Fibroblast of villous mesenchyme (primary cell): ENCODE measurements at places on chromosomes 3 and 15. TPM values are rescaled to one million over a fixed set of nuclear protein-coding genes. Genes with fewer than 3 reads are reported as not detected.

DNA sequence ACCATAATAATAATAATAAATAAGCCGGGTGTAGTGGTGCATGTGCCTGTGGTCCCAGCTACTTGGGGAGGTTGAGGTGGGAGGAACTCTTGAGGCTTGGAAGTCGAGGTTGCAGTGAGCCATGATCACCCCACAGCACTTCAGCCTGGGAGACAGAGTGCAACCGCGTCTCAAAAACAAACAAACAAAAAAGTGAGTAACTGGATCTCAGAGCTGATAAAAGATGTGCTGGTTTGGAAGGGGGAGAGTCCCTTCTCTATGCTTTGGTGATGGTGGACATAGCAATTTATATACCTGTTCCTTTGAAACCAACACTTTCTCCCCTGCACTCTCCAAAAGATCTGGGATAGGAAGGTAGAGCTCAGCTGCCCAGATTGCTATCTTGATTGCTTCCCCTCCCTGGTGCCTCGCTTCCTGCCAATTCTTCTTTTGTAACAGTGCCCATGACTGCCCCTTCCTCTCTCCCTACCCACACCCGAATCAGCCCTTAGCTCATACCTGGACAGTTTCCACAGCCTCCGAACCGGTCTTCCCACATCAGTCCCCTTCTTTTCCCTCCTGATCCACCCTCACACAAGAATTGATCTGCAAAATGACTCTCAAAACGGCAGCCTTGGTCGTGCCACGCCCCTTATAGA lies 55.1 kb upstream of the UBE2E1 start:
- no peak for DNase-seq

DNA sequence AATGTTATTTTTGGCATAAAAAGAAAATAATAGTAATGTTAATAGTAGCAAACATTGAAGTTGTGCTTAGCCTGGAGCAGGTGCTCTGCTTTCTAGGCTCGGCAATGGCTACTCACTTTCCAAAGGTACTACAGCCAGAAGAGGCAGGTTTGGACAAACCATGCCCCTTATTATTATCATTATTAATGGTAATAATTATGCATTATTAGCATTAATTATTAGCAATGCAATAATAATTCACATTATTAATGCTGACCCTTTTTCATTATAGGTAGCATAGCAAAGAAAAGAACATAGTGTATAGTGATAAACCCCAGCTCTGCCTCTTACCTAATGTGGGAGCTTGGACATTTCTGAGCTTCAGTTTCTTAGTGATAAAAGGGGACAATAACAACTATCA lies 171.4 kb downstream of the EDEM1 start:
- DNase-seq, result no peak

CP gene
- total RNA-seq, result under 0.01 TPM in 1 of 2 replicates, not detected in the other

DNA sequence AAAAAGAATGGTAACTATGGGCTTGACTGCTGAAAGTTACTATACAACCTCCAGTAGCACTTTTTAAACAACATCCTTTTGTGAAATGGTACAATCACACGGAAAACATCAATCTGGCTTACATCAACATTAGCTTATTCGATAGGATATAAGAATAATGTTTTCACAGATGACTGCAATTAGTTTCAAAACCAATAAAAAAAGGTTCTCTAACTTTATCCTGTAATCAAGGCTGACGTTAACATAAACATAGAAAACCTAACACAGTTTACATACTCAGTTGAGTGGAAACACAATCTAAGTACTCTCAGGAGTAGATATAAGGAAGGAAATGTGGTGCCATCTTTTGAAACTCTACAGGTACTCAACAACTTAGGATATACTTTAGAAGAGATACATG lies 102.2 kb downstream of the DLG1 start:
- DNase-seq, result no peak

COL6A5 gene
- total RNA-seq, result under 0.01 TPM in 2 replicates

IFT57 gene
- 62.8 and 81.2 TPM in 2 replicates for total RNA-seq

- no peak for DNase-seq
Observed at GRCh38 chr3:194690501-194691372, 5.1 kb downstream of the FAM43A start.

GRCh38 chr3:103134023-103134724 lies 699.4 kb downstream of the ZPLD1 start:
- DNase-seq, result no peak
